ENCODE measurements at places on chromosomes 2 and 18.

- no peak for DNase-seq
These were observed 80.5 kb downstream of the ZBTB7C start for GRCh38 chr18:48328473-48329210.

GRCh38 chr2:179440642-179441251, 176.1 kb upstream of the SESTD1 start:
- DNase-seq, result peak; percentile 20

DNA sequence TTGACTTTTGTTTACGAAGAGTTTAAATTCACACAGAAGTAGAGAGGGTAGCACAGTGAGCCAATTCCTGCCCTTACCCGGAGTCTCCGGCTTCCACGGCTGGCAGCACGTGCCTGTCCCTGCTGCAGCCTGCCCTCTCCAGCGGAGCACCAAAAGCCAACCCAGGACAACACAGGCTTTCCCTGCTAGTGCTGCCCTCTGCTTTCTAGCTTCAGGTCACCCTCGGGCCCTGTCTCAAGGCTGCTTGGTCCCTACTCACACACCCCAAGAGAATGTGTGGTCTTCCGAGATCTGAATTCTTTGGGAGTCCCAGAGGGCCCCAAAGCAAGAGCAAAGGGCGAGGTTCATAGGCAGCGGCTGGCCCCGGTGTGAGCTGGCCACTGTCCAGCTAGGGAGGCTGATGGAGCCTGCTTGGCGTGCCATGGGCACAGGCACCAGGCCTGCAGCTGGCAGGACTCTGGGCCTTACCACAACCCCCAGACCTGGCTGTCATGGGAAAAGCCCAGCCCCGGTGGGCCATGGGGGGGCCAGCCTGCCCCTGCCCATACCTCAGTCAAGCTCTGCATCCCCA, 7.0 kb upstream of the HS6ST1 start:
- DNase-seq, result no peak

- DNase-seq, result no peak
These were observed 47.7 kb upstream of the GBX2 start for GRCh38 chr2:236215761-236216333.
